Left lung (tissue), 14 donors: ENCODE measurements at places on chromosomes 1 and 21.
A peak's percentile ranks its signal among the peaks of the same experiment; 100 is the strongest.

DNA sequence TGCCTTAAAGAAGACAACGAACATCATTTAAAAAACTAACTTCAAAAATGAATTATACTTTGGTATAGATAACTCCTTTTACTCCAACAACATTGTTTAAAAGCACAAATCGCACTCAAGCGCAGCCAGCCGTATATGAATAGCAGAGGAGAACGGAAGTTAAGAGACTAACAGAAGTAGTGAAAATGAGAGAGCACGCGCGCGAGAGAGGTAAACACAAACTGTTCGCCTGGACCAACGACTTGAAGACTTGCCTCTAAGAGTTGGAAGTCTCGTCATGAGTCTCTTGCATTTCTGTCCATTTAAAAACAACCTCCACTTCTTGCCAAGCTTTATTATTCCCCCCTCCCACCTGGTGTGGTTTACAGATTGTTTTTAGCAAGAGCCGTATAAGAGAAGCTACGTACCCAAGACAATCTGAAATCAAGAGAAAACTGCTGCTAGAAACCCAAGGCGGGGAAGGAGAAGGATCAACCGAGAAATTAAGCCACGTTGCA, 479 bp downstream of the SELENOF start:
- DNase-seq, result no peak

- no peak for DNase-seq
Measured at GRCh38 chr1:214214851-214215250, 66.1 kb upstream of the SMYD2 start.

DNA sequence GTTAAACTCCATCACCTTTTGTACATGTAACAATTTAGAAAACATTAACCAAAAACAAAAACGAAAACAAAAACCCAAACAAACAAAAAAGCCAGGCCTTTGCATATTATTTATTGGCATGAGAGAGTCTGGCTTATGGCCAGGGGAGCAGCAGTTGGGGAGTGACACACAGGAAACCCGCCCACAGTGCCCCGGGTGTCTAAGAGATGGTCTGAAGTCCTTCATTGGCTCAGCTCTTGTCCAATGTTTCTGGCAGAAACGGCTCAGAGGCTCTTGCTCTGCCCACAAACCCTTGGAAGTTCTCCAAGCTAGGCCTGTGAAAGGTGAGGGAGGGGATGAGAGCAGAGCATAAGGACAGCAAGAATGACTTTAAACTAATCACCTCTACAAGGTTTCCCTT, 131.5 kb downstream of the CNIH3 start:
- DNase-seq, result no peak

DNA sequence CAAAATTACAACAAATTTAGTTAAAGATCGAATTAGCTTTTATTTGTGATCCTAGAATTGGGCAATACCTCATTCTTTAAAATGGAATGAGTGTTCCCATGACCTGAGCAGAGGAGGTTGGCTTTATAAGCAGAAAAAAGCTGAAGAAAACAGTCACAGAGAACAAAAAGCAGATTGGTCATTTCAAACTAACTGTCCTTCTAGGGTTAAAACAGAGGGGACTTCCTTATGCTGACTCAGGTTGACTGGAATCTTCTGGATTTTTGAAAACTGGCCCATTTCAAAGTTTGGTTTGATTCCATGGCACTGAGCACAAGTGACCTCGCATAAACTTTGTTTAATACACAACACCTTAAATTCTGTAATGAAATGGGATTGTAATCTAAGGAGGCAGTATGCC, 17.6 kb downstream of the NFASC start:
- no peak for DNase-seq

DNA sequence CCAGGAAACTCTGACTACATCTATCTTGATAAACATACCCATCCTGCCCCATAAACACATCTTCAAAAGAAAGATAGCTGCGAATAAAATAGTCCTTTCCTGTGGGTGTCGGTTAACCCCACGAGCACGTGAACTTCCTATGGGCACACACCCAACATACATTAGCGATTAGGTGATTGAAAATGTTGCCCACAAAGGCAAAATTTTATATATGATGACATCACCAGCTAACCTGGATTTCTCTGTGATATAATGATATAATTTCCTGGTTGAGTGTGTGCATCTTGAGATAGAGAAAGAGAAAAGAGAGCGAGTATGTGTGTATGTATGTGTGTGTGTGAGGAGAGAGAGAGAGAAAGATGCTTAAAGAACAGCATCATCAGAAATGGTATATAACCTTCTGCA, 296.1 kb downstream of the PTPRC start:
- DNase-seq, result peak; percentile 48

DNA sequence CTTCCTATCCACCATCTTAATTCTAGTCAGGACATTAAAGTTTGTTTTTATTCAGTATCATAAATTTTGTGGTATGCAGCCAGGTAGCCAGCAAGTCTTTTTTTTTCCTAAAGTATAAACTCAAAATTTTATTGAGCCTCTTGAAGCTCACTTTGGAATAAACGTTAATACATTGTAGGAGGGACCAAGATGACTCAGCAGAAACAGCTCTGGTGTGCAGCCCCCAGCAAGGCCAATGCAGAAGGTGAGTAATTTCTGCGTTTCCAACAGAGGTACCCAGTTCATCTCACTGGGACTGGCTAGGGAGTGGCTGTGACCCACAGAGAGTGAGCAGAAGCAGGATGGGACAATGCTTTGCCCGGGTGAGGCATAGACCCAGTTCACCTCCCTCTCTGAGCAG, 9.7 kb upstream of the OR2M3 start:
- no peak for DNase-seq

GRCh38 chr1:18951818-18952391, 4.6 kb downstream of the IFFO2 start:
- no peak for DNase-seq

GRCh38 chr1:76867342-76868130, at the start of gene ST6GALNAC5:
TSS of gene ST6GALNAC5 (plus strand) at chr1:76867480.
- peak; percentile 29 for DNase-seq

DNA sequence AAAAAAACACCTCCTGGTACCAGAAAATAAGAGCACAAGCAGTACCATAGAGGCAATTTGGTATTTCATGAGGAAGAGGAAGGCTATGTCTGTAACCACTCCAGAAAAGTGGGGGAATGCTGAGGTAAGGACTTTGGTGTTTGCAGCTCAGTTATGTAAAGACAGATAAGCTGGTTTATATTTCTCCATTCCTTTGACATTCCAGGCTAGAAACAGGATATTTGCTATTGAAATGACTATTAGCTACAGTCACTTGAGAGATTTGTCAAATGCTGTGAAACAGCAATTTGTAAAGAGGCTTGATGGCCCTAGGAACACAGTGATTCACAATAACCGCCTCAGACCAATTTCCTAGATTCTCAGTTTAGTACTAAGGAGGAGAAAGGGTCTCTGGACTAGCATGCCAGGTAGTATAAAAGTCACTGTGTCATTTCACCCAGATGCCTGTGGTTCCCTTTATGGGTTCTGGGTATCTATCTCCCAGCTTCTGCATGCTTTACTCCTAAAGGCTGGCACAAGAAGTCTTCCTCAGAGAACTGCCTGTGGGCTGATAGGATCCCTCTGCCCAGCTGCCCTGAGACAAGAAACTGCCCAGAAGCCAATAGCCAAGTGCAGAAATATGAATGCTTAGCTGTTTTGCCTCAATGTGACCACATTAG, 80.5 kb downstream of the VCAM1 start:
- no peak for DNase-seq

- no peak for DNase-seq
Measured at GRCh38 chr1:106646816-106647215, 409.7 kb upstream of the PRMT6 start.

GRCh38 chr1:2514863-2515762, 11.3 kb downstream of the PANK4 start:
- no peak for DNase-seq

GRCh38 chr1:186950547-186950946, 121.8 kb downstream of the PLA2G4A start:
- DNase-seq, result no peak

- DNase-seq, result no peak
Measured at GRCh38 chr1:243568793-243569192, 281.2 kb downstream of the AKT3 start.

- DNase-seq, result no peak
Measured at GRCh38 chr1:84754386-84754703, 64.1 kb upstream of the SSX2IP start.

- no peak for DNase-seq
Measured at GRCh38 chr1:63068626-63069025, 253.7 kb upstream of the FOXD3 start.
